ENCODE measurements at places on chromosomes 5 and 9. TPM values are rescaled to one million over a fixed set of nuclear protein-coding genes. Genes with fewer than 3 reads are reported as not detected.

- DNase-seq = no peak
Measured at GRCh38 chr9:109591691-109592090, 93.6 kb upstream of the PTPN3 start.

DNA sequence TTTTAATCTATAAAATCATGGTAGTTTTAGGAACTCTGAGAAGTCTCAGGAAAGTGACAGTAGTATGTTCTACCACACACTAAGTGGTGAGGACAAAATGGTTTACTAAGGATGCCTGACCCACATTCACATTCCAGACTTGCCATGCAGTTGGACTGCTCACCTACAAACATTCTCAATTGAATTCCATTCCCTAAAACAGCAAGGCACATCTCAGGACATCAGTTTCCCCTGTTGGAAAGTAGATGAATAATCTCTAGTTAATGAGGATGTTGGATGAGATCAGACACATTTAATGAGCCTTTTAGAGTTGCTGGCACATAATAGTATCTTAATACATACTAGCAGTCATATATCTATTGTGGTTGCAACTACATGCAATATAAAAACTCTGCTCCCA, 76.6 kb downstream of the ZNF618 start:
- no peak for DNase-seq

DNA sequence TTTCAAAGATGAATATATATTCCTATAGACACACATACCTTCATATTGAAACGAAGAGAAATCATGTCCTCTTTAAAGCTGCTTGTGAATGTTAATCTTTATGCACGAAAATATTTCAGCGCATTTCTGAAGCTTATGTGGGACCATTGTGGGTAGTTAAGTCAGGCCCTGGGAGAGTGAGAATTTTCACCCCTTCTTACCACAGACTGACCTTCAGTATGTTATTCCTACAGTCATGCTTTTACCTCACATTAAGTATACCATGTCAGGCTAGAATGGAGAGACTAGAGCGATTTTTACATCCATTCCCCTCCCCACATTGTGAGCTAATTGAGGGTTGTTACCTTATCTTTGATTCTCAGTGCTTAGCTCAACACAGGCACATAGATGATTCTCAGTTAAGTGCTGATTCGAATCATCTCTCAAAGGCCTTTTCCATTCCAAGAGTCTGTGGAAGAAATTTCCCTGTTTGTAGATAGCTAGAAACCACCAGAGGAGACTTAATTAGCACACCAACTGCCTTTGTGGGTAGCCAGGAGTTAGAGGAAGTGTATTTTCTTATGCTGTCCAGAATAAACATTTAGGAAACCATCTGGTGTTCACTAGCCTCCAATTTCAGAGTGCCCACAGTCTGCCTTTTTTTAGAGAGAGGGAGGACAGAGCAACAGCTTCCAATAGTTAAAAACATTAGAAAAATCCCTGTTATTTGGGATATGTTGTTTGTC, 110.5 kb downstream of the MEGF10 start:
- no peak for DNase-seq

GRCh38 chr5:5793242-5794117, 371.0 kb downstream of the ICE1 start:
- no peak for DNase-seq

LOX gene
- 41.6 TPM for polyA plus RNA-seq

DNA sequence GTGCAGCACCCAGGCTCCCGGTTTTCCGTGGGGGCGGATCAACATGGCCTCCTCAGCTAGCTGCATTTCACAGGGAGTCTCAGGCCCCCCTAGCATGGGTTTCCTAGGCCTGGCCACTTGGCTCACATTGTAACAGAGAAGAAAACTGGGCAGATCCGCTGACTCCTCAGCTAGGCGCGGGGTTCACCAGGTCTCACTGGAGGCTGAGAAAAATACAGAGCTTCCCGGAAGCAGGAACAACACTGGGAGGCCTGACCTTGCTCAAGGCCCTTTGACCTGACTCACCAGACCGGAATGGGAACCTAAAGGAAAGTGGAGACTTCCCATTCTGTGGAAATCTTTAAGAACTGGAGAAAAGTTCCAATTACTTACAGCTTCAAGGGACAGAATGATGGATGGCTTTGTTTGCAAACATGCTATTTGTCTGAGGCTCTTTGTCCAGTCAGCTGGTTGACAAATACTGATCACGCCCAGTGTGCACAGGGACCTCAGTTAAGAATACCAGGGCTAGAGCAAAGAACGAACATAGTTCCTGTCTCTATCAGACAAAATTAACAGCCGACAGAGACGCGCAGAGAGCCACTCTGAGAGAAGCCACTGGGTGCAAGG, 88.7 kb upstream of the LRRTM2 start:
- no peak for DNase-seq

DNA sequence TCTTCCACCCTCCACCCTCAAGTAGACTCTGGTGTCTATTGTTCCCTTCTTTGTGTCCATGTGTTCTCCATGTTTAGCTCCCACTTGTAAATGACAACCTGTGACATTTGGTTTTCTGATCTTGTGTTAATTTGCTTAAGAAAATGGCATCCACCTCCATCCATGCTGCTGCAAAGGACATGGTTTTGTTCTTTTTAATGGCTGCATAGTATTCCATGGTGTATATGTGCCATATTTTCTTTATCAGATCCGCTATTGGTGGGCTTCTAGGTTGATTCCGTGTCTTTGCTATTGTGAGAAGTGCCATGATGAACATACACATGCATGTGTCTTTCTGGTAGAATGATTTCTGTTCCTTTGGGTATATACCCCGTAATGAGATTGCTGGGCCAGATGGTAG, 163.4 kb upstream of the ITGA1 start:
- DNase-seq = no peak

GAS1 gene
- polyA plus RNA-seq = 52.7 TPM

- no peak for DNase-seq
Measured at GRCh38 chr5:168844016-168844921, 265.1 kb upstream of the PANK3 start.

RGS7BP gene
- polyA plus RNA-seq = 1.4 TPM

DNA sequence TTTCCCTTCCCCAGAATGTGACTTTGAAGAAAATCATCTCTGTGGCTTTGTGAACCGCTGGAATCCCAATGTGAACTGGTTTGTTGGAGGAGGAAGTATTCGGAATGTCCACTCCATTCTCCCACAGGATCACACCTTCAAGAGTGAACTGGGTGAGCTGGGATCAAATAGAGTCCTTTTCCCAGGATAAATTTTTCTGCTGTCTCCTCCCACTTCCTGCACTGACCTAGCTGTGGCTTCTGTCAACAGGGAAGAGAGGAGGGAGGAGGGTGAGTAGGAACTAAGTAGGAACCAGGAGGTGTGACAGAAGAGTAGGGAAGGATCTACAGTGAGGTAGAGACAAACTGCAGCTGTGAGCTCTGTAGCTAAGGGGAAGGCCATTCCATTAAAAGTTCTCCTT, 69.3 kb downstream of the MAMDC2 start:
- no peak for DNase-seq

- DNase-seq = no peak
Measured at GRCh38 chr9:127887792-127888191, 10.3 kb upstream of the AK1 start.

GRCh38 chr5:61330341-61330844, 1.7 kb upstream of the ZSWIM6 start:
- DNase-seq = no peak

- no peak for DNase-seq
Measured at GRCh38 chr5:149404746-149405549, 25.9 kb upstream of the IL17B start.

DNA sequence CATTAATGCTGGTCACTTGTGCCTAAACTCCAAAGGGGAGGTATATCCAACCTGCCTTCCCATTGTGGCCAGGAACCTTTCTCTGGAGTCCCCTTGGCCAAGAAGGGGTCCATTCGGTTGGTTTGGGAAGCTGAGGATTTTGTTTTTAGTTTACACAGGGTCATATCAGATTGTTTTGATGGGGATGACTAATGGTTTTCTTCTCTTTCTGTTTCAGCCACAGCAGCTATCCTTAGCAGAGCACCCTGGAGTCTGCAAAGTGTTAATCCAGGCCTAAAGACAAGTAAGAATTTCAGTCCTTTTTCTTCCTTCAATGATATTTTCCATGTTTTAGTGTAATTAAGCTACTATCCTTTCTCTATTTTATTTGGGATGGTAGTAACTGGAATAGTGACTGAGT, 127.8 kb upstream of the CCDC152 start:
- DNase-seq = no peak

DNA sequence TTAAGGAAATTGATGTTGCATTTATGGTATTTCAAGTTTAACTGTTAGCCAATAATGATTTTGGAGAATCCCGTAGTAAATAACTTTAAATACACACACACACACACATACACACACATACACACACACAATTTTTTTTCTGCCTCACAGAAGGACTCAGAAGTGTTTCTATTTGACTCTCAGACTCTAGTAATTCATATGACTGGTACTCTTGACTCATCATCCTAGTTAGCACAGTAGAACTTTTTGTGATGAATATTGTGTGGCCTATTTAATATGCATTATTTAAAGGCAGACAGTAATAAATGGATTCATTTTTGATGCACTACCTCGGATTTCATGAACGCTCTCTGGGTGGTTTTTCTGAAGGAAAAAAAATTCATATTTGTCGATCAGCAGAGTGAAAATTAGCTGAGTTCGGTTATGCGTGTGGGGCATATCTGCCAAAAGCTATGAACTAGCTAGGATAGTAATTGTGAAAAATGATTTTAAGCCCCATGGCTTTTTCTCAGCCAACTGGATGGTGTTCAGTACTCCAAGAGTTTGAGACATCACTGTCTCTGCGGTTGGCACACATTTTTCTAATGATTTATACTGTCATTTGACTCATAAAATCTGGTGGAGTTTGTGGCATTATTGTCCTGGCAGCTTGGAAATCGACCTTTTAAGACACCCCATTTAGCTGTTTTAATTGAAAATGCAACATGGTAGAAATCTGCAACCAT, 102.2 kb downstream of the PCSK5 start:
- DNase-seq = no peak

C5orf58 gene
- 0.59 TPM for polyA plus RNA-seq

ECM2 gene
- polyA plus RNA-seq = 21.6 TPM

LRRC19 gene
- 14.0 TPM for polyA plus RNA-seq

GRCh38 chr5:38396766-38397165, 138.4 kb downstream of the EGFLAM start:
- no peak for DNase-seq

IFNA13 gene
- not detected for polyA plus RNA-seq

GRCh38 chr5:87775228-87775627, 362.5 kb upstream of the CCNH start:
- DNase-seq = no peak

JAK2 gene
- polyA plus RNA-seq = 16.0 TPM

PCDHGA5 gene
- polyA plus RNA-seq = 2.8 TPM

KIF20A gene
- polyA plus RNA-seq = 41.7 TPM

DNA sequence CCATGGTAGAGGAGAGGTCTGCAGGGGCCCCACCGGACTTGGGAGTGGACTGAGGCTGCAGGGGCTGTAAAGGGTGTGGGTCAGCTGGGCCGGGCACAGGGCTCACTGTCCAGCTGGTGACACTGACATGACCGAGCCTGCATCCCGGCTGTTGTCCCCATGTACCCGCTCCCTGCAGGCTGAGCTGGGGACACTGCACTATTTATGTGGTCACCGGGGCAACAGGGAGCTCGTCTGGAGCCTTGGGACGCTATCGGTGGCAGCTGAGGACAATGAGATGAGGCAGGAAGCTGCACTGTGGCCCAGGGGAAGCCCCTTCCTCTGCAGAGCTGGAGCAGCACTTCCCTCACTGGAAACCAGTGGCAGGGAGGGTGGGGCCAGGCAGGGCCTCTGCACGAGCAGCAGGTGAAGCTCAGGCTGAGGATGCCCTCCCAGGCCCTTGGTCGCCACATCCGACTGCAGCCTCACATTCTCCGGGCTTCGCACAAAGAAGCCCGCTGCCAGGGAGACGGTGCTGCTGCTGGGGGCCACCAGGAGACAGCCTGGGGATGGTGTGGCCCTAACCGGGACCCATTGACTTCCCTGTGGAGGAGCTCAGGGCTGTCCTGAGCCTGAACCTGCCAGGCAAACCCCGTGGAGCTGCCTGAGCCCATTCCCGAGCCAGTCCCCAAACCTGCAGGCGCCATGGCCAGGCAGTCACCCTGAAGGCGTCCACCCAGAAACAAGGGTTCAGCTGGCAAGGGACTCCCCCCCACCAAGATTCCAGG, 26.4 kb downstream of the ZDHHC11B start:
- no peak for DNase-seq

IGFBPL1 gene
- polyA plus RNA-seq = 1.9 TPM

HAUS6 gene
- 21.2 TPM for polyA plus RNA-seq

GRCh38 chr5:84546686-84547085, 162.0 kb upstream of the EDIL3 start:
- DNase-seq = no peak
